Astrocyte of the hippocampus (primary cell): ENCODE measurements at places on chromosomes 6 and 20.
A peak's percentile ranks its signal among the peaks of the same experiment; 100 is the strongest.

DNA sequence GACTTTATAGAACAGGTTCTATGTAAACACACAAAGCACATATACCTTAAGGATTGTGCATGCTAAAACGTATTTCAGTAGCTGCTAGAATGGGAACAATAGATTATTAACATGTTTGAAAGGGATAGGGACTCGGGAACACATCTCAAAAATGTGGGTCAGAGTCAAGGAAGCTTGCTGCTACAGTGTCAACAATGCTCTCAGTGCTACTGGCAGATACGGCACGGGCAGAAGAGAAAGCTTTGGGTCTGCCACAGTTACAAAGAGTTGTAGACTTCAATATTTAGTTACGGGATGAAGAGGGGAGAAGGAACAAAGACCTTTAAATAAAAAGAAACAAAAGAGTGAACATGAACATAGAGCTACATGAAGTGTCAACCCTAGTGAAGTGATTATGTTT, 170.5 kb downstream of the BACH2 start:
- no peak for DNase-seq

DNA sequence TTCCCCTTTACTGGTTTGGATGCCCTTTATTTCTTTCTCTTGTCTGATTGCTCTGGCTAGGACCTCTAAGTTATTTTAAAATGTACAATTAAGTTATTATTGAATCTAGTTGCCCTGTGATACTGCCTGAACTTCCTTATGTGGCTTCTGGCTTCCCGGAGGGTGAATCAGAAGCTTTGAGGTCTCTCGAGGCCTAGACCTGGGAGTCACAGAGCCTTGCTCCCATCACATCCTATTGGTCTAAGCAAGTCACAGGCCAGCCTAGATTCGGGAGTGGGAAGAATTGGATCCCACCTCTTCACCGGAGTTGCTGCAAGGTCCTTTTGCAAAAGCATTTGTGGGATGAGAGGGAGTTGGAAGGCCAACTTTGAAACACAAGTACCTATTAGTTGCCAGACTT, 15.2 kb downstream of the BCAS4 start:
- DNase-seq, result no peak

DNA sequence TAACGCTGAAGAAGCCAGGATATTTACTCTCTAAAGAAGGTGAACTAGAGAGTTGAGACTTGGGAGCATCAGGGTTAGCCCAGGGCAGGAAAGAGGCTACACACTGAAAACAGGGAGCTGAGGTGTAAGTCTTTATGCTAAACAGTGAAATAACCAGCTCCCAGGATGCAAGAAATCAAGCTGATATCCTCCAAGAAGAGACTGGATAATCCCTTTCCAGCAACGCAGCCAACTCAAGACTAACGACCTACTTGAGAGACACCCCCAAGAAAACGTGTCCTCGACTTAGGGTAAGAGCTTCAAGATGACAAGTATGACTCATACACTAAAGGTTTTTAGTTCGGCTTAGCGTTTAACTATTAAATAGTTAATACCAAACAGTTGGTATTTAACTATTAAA, 202.2 kb downstream of the TASP1 start:
- DNase-seq, result no peak

DNA sequence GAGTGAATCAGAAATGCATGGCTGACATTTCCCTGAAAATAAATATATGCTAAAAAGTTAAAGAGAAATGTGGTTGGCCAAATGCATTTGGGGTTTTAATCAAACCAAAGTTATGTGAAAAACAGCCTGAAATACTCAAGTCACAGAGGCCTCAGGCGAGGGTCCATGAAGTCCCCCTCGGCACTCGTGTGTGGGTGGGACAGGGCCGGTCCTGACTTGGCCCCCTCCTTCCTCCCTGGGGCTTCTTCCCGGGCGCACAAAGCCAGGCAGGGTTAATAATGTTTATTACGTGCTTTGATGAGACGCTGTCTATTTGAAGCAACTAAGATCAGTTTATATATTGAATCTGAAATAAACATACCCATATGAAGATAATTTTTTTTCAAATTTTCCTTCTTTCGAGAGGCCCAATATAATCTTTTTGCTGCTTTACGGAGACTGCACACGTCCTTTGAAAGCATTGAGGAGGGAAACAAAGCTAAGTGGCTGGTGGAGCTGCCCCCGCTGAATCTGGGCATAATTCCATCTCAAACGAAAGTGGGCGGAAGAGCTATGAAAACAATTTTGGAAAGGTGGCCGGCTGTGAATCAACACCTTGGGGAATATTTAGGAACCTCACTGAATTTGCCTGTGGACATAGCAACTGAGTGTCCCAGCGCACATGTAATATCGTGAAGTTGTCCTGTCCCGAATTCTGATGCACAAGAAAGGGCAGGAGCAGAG, 55.8 kb upstream of the SMOC2 start:
- DNase-seq, result peak; percentile 33

GRCh38 chr6:158049055-158050028, 67.7 kb downstream of the SYNJ2 start:
- no peak for DNase-seq

DNA sequence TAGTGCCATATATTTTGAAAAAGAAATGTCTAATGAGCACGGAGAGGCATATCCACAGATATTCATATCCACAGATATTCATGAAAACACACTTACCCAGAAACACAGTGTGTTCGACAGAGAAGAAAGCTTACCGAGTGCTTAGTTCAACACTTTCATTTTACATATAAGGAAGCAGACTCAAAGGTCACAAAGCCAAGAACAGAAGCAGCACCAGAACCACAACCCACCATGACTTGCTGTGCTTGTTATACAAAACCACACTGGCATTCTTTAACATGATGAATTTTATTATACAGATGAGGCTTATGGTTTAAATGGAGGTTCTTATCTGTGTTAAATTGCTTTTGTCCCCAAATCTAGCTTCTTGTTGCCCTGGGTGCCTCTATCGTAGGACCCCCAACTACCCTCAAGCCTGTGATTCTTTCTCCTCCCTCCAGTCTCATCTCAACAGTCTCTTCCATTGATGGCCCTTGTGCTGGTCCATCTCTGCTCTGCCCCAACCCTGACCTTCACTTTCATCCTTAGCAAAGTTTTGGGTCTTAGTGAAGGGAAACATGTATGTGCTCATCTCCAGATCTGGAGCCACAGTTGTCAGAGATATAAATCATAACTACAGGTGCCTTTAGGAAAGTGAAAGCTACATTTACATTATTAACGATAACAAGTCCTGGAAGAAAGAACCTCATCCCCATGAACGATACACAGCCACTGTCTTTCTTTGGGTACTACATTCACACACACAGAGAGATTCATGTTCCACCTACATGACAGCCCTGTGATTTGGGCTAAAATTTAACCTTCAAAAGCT, 40.0 kb downstream of the SF3B5 start:
- no peak for DNase-seq

- DNase-seq, result peak; percentile 3
These were observed 118.2 kb downstream of the TTLL2 start for GRCh38 chr6:167442796-167443680.

DNA sequence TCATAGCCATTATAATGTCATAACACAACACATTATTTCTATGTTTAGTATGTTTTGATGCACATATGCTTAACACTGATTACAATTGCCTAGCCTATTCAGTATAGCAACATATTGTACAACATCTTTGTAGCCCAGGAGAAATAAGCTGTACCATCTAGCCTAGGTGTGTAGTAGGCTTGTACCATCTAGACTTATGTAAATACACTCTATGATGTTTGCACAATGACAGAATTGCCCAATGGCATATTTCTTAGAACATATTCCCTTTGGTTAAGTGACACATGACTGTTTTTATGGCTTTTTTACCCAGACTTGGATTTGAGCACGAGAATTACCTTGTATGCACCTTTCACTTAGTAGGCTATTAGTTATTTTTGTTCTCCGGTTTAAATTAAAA, 64.5 kb upstream of the HIVEP1 start:
- no peak for DNase-seq

- peak; percentile 45 for DNase-seq
These were observed 7.6 kb downstream of the RIPOR2 start for GRCh38 chr6:24927985-24928745.

GRCh38 chr6:70651326-70651905, 16.3 kb upstream of the SMAP1 start:
- DNase-seq, result no peak

DNA sequence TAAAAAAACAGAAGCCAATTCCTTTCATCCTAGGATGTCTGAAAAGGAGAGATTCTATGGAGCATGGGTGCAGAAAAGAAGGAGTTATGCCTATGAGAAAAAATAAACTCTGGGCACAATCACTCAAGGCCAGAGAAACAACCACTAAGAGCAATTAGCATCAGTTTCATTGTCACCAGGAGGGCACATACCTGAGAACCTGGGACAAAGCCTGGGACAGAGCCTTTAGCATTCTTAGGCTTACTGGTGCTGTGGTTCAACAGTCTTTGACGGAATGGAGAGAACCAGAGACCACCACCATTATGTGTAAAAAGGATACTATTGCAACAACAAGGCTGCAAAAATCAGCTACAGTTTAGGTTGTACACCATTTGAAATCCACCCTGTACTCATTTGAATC, 29.4 kb upstream of the BCKDHB start:
- DNase-seq, result no peak

DNA sequence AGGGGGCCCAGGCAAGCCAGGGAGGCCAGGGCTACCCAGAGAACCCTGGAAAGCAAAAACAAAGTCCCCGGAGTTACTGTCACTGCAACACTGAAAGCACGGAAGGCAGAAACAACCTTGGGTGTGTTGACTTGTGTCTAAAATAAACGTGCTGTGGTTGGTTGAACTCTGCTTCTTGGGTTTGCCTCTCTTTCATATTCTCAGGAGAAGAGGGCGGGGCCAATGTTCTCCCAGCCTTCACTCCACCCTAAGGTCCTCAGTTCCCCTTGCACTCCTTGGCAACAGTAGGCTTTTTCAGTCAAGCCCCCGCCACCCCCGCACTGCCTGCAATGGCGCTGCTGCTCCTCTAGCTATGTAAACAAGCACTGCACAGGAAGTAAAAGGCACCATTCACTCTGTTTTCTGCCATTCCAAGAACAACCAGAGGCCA, 60.9 kb downstream of the COL9A1 start:
- DNase-seq, result no peak

GRCh38 chr6:75334266-75335040, 49.9 kb upstream of the TMEM30A start:
- peak; percentile 89 for DNase-seq

DNA sequence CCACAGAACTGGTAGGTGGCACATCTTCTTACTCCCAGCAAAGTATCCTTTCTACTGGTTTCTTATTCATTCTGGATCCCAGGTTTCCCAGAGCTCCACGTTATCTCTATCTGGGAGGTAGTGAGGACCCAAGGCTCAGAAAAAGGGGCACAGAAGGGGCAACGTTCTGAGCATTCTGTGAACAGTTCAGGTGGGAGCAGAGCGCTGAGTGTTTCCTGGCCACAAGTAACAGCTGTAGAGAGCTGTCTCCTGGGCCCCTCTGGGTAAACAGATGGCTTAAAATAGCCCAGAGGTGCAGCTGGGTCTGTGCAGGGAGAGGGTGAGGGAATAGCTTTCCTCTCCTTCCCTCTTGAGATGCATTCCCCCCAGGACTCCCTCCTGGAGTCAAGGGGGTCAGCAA, 2.1 kb downstream of the APOBEC2 start:
- DNase-seq, result no peak

GRCh38 chr20:61912665-61913422, 152.8 kb downstream of the TAF4 start:
- DNase-seq, result no peak

- no peak for DNase-seq
These were observed 23.8 kb downstream of the ADRM1 start for GRCh38 chr20:62326559-62326958.

DNA sequence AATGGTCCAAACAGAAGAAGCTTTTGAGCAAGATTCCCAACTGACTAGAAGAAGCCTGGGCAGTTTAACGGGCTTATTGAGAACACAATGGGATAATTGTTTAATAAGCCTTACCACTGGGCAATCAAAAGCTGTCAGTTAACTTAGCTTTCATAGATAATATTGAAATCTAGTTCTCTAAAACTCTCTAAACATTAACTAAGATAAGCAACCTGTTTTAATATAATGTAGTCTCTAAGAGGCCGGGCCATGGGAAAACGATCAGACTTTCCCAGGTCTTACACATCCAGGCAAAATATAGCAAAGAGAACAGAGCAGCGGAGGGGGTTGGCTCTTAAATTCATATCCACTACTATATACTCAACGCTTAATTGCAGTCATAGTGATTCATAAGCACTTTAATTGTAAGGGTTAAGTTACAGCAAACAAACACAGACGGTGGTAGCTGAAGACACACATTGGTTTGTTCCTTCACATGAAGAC, 128.0 kb upstream of the FAM83B start:
- DNase-seq, result no peak

GRCh38 chr6:71309656-71310055, 21.0 kb downstream of the OGFRL1 start:
- peak; percentile 34 for DNase-seq

DNA sequence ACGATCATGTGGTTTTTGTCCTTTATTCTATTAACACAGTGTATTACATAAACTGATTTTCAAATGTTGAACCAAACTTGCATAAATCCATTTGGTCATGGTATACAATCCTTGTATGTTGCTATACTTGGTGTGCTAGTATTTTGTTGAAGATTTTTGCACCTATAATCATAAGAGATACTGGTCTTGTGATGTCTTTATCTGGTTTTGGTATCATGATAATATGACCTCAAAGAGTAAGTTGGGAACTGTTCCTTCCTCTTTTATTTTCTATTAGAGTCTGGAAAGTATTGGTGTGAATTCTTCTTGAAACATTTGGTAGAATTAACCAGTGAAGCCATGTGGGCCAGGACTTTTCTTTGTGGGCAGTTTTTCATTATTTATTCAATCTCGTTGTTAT, 65.3 kb downstream of the TRPC4AP start:
- DNase-seq, result no peak

- peak; percentile 33 for DNase-seq
These were observed 115.8 kb downstream of the MANEA start for GRCh38 chr6:95693108-95693507.

DNA sequence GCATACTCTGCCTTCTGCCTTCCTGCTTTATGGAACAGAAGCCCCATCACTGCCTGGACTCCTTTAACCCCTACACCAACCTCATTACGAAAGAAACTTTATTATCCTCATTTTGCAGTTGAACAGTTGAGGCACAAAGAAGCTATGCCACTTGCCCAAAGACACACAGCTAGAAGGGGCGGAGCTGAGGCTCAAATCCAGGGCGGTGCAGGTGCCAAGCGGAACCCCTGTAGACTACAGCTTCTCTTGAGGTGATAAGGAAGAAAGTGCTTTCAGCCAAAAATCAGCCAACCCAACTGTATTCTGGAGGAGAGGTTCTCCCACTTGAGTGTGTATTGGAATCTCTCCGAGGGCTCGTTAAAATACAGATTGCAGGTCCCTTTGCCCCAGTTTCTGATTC, 90.5 kb downstream of the PRND start:
- no peak for DNase-seq

- DNase-seq, result peak; percentile 77
These were observed 119.7 kb downstream of the MYLK4 start for GRCh38 chr6:2630891-2631571.

- DNase-seq, result peak; percentile 31
These were observed 41.8 kb downstream of the KCNS1 start for GRCh38 chr20:45059022-45059728.
